SK-N-SH (cell line): ENCODE measurements at places on chromosomes 6 and 20.
A peak's percentile ranks its signal among the peaks of the same experiment; 100 is the strongest.

- DNase-seq = no peak
Observed at GRCh38 chr6:139996253-139996834, 621.9 kb upstream of the CITED2 start.

GRCh38 chr20:62025394-62025793 lies 40.3 kb downstream of the TAF4 start:
- no peak for DNase-seq

GRCh38 chr6:92297101-92297500 lies 1122.3 kb downstream of the EPHA7 start:
- no peak for DNase-seq

- no peak for DNase-seq
Observed at GRCh38 chr6:9086331-9086730, 651.0 kb upstream of the SLC35B3 start.

DNA sequence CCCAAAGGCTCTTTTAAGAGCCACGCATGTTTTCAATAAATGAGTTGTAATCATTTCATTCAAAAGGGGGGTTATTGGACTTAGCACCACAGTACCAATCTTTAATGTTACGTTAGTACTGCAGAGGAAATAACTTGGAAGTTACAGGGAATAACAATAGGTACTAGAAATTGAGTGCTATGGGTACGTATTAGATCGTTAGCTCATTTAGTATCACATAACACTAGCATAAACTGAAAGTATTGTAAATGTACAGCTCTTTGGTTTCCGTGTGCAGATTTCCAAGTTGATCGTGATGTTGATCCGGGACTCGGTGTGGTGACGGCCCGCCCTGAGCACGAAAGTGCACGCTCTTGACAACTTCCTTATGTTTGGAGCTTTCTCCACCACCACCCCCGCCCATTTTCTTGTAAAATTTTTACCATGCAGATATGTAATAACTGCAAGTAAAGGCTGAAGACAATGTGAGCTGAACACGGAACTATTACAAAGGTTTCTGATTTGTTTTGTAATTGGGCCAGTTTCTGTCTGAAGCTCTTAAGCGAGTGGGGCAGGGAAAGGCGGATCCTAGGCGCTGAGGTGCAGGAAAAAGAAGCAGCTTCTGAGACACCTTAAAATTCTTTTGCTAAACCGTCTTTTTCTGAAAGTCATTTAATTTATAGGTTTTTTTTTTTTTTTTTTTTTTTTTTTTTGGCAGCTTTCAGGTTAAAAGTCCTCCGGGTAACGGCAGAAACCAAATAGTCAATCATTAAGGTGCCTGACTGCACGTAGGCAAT lies 71.5 kb downstream of the HFE start:
- DNase-seq = no peak

- DNase-seq = no peak
Observed at GRCh38 chr6:125853756-125854155, 63.0 kb downstream of the NCOA7 start.

DNA sequence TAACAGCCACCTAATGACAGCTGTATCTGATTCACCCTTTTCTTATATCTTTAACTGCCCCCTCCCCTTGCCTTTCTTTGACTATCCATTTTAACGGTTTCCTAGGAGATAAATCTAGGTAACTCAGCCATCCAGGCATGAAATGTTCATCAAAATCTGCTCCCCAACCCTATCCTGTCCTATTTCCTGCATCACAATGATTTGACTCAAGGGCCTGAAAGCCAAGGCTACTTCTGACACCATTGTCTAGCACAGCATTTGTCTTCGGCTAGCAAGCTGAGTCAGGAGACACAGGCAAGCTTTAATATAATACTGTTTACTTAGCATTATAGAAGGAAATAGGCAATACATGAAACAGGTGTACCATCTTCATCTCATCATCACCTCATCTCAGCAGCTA lies 31.6 kb upstream of the MANEA start:
- DNase-seq = no peak

- no peak for DNase-seq
Observed at GRCh38 chr20:45269754-45270270, 15.4 kb upstream of the SLPI start.

GRCh38 chr20:9110916-9111432 lies 42.1 kb downstream of the PLCB4 start:
- no peak for DNase-seq

DNA sequence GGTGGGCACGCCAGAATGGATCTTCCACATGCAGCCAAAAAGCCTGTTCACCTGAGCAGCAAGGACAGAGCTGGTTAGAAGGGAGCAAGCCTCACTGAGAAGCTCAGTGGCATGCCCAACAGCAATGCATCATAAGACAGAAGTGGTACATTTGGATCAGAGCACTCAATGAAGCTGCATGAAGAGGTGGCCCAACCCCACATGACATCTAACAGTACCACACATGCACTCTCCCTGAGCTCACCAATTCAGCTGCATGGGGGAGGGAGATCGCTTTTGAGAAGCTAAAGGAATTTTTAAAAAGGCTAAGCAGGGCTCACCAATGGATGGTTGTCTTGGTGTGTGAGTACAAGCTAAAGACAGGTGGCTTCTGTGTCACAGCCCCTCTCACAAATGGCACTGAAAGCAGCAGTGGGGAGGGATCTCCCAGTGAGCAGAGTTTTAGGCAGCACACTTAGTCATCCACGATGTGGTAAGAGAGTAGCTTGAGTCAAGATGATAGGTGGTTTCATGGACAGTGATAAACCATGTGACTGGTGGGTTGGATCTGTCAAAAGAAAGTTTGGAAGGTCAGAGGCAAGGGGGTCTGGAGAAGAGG lies 166.6 kb upstream of the TAB2 start:
- no peak for DNase-seq

GRCh38 chr6:72624557-72625160 lies 2.8 kb downstream of the KCNQ5 start:
- DNase-seq = peak; percentile 64

- DNase-seq = no peak
Observed at GRCh38 chr20:40486297-40486696, 202.7 kb downstream of the MAFB start.

DNA sequence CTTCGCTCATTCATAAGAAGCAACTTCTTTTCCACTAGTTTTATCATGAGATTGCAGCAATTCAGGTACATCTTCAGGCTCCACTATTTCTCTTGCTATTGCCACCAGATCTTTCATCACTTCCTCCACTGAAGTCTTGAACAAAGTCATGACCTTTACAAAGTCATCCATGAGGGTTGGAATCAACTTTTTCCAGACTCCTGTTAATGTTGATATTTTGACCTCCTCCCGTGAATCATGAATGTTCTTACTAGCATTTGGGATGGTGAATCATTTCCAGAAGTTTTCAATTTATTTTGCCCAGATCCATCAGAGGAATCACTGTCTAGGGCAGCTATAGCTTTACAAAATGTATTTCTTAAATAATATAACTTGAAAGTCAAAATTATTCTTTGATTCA lies 1.5 kb downstream of the CENPQ start:
- no peak for DNase-seq

GRCh38 chr20:59144179-59144830 lies 19.3 kb upstream of the ZNF831 start:
- no peak for DNase-seq
